NCI-H1436 treated with DMSO at 0.1 percent for 48 hours (cell line): ENCODE measurements at places on chromosomes 5 and 9.
A peak's percentile ranks its signal among the peaks of the same experiment; 100 is the strongest.

DNA sequence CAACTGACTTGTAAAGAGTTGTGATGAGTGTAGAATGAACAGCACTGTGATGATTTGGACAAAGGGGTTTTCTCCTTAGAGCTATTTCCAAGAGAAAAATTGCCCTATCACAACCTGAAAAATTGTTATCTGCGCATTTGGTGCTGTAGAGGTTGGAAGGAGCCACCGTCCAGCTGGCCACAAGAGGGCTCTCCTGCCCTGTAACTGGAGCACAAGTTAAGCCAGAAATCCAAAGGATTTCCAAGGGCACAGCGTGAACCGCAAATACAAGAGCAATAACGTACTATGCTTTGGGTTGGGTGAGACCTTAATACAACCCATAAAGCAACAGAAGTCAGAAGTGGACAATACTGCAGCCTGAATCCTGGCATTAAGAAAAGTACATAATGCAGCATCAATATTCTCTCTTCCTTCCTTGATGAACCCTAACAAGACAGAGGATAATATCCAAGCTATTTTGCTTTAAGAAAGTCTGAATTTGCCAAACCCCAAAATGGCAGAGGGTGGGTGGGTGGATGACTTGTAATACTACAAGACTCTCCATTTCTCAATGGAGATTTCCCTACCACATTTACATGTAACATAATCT, 56.8 kb upstream of the SMIM32 start:
- DNase-seq = no peak

- DNase-seq = no peak
Measured at GRCh38 chr9:551986-552929, 289.2 kb upstream of the DMRT1 start.

- DNase-seq = no peak
Measured at GRCh38 chr5:173001229-173001841, 17.8 kb downstream of the ATP6V0E1 start.

DNA sequence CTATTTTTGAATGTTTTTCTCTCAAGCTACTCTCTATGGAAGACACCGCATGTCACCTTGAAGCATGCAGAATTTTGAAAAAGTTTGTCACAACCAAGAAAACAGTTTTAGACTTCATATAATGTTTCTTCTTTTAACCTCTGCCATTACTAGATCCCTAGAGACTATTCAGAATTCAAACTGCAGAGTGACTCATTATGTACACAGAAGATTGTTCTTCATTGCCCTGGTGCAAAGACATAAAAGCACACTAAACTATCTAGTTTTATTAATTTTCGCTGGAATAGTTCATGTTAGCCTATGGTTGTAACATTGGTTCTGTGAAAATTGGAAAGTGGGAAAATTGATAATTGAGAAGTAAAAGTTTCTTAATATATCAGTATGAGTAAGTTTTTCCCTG, 18.4 kb downstream of the F2RL2 start:
- no peak for DNase-seq

GRCh38 chr5:88667496-88668201, 215.3 kb downstream of the MEF2C start:
- DNase-seq = no peak

DNA sequence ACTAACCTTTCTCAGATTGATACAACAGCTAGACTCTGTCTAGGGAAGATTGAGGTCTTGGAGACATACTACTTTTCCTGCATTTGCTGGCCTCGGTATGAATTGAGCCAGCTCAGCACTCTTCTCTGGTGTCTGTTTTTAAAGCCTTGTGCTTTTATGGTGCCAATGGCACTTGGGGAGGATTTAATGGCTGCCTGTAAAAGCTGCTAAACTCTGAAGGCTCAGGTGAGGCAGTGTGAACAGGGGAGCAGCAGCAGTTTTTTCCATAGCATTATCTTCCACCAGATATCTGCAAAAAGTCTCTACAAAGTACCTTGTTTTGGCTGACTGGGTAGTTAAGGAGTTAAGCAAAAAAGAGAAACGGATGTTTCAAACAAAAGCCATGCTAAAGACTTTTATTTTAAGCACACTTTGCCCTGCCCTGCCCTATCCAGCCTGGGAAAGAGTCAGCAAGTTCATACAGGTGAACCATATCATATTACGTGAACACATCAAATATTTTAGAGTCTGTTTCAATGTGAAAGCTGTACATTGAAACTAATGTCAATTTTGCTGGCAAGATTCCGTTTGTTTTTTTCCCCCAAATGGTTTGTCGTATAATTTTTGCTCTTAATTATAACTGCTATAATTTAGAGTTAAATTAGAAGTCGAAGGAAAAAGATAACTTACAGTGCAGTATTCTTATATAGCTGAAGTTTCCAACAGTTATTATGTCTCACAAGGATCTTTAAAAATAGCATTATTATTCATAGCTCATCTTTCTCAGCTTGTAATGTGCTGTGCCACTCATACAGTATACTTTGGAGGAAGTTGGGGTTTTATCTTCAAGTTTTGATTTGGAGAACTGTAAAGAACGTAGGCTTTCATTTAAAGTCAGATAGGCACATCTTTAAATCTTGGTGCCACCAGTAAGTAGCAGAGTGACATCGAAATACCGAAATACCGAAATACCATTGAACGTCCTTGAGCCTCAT, 424.1 kb upstream of the CD180 start:
- no peak for DNase-seq

DNA sequence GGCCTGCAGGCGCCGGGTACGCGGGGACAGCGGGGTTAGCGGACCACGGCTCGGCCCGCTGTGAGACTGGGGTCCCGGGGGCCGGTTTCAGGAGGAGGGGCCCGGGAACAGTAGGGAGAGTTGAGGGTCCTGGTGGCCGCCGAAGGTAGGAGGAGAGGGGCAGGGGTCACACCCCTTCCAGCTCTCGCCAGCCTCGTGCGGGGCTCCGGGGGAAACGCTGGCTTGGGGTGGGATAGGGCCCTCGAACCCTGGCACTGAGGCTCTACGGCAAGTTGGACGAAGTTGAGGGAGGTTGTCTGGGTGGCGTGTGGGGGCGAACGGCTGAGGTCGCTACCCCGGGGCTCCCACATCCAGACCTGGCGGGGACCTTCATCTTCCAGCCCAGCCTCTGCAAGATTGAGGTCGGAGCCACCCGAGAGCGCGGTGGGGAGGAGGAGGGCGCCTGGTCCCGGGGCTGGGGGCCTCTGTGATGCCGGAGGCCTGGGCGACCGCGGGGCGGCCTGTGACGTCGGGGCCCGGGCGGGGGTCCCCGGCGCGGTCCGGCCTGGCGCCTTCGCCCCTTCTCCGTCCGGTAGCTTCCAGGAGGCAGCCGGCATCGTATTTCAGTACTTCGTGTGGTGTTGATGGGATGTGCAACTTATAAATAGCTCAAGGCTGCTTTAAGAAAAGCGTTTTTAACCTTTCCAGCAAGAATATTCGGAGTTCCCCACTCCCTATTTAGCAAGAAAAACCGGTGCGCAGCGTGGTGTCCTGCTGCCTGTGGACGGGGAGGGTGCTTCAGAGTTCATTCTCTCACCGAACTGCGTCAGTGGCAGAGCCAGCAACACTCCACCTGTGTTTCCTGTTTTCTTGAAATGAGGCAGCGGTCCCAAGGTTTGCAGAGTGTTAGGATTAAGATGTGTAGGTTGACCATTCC, 902 bp downstream of the HABP4 start:
- DNase-seq = no peak

DNA sequence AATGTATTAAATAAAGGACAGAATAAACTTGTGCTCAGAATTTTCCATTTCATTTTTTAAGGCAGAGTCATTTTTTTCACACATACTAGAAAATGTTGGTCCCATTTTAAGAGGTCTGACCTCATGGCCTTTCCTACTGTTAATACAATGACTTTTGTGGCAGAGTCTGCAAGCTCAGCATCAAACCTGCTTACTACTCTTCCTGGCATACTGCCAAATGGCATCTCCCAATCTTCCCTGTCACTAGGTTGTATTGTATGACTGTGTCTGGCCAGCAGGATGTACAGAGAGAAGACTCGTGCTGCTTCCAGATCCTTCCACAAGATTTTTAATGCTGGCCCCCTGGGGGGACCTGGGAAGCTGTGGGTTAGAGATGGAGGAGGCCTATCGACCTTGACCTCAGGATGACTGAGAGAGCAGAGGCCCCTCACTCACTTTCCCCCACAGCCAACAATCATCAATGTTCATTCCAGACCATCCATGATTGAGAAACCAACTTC, 64.7 kb downstream of the BARX1 start:
- no peak for DNase-seq

- DNase-seq = no peak
Measured at GRCh38 chr9:120734607-120735410, 20.5 kb upstream of the MEGF9 start.

DNA sequence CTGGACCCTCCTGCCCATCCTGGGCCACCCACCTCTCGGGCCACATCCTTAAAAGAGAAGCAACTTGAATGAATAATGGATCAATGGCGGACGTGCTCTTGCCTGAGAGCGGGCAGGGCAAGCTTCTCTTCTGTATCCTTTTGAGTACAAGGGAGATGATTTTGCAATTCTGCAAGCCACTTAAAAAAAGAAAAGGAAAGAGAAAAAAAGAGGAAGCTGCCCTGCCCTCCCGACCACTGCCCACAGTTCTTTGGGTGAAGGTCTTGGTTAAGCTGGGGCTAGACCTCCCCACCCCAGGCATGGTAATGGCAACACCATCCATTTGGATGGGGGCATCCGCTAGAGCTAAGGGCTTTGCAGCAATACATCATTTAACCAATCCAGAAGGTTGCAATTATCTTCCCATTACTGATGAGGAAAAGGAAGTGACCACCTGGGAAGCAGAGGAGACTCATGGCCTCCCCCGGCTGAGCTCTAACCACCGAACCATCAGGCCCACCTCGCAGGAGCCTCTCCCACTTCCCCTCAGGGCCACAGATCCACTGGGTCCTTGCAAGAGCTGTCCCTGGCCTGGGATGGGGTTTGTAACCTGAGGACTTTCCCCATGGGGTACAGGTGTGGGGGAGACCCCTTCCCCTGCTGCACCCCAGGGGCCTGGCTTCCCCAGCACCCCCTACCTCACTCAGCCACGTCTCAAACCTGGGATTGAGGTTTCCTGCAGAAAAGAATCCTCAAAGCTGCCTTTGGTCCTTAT, 27.8 kb upstream of the LAMC3 start:
- no peak for DNase-seq

DNA sequence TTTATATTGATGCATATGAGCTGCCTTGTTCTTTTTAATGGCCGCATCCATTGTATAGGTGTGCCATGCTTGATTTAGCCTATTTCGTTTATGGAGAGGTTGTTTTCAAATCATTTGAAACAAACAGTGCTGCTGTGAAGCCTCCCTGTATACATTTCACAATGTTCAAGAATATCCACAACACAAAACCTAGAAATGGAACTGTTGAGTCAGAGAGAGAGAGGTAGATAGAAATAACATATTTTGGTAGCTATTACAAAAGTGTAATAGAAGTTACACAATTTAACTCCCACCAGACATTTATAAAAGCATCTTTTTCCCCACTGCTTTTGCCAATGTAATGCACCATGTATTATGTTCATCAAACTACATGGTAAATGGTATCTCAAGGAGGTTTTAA, 82.0 kb downstream of the FRMD3 start:
- no peak for DNase-seq

GRCh38 chr5:167652690-167653089, 638.8 kb upstream of the WWC1 start:
- DNase-seq = no peak

GRCh38 chr9:86282979-86283535, 719 bp upstream of the ISCA1 start:
- DNase-seq = peak; percentile 67

DNA sequence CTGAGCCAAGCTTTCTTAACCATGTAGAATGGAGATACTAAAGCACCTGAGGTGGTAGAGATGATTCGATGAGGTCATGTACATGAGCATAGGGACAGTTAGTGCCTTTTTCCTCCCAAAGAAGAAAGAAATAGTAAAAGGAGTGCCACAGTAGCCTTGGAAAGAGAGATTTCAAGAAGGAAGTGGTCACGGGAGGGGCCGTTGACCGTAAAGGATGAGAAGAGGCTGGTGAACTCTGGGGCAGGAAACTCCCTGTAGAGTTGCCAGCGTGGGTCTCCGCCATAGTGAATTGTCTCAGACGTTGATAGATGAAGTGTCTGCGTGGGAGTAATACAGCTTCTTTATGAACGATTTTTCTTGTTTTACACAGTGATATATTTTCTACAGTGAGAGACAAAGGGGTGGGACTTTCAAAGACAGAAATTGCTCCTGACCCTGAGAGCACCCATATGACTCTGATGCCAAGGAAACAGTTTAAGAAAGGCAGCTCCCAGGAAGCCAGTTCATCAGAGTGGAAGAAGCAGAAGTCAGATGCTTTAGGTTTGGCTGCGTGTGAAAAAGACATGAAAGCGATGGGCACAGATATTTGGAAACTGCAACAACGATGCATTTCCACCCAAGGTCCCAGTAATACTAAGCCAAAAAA, 41.3 kb downstream of the UGCG start:
- no peak for DNase-seq

DNA sequence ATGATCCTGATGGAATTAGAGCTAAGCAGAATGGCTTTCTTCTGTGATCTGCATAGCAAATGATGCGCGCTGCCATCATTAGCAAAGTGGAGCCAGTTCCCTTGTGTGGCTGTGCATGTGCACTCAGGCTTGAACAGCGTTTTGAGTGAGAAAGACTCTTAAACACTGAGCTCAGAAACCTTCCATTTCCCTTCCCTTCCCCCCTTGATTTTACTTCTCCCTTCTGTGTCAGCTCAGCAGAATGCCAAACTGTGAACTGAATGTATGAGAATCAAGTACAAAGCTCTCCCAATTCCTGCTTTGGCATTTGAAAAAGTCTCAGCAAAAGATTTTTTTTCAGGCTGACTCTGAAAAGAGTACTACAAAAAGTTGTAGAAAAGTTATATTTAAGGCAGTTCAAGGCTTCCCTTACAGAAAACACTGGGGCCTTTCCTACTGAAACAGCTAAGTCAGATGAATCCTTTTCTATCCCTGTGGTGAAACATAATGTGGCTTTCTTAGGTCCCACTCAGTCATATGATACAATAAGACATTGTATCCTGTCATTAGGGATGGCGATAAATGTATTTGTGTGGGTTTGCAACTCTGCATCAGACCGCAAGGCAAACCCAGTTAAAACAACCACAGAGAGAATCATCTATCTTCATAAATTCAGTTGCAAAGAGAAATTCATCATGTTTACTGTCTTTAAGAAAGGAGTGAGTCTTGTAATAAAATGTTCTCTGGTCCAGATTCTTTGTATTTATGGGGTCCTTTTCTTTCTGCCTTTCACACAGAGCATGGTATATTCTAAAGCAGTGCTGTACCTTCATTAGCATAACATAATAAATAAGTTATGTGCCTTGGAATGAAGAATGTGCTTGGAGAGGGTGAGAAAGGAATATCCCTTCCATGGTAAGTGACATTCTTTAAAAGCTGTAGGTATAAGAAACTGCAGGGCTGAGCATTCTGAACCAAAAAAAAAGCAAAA, 222.6 kb downstream of the CAAP1 start:
- no peak for DNase-seq

GRCh38 chr9:21761309-21761901, 41.0 kb upstream of the MTAP start:
- no peak for DNase-seq

- DNase-seq = no peak
Measured at GRCh38 chr9:116733010-116733641, 46.0 kb downstream of the TRIM32 start.

DNA sequence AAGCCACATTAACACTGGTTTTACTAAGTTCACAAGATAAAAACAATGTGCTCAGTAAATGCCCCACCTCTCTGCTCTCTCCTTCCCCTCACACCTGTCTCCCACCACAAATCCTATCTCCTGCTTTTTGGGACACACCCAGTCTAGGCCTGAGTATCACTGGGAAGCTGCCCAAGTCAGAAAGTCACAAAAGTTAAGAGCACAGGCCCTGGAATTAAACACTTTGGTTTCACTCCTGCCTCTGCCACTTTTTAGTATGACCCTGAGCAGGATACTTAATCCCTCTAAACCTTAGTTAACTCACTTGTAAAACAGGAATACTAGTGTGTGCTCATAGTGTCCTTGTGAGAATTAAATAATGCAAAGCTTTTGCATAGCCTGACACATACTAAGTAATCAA, 11.3 kb downstream of the C5 start:
- DNase-seq = no peak
